ENCODE measurements at places on chromosomes 4 and X. TPM values are rescaled to one million over a fixed set of nuclear protein-coding genes. Genes with fewer than 3 reads are reported as not detected.

The CC2D2A gene
- not detected for total RNA-seq

The MAGED4 gene
- 1.9 TPM for total RNA-seq

The RRAGB gene
- total RNA-seq: 8.3 TPM

The CCDC149 gene
- not detected for total RNA-seq

The GAGE12F gene
- not detected for total RNA-seq

The ARX gene
- not detected for total RNA-seq

The PDE5A gene
- not detected for total RNA-seq

The PLAC1 gene
- total RNA-seq: not detected

The P2RY4 gene
- total RNA-seq: 0.45 TPM

The SMPX gene
- total RNA-seq: not detected

The MAGEA2 gene
- not detected for total RNA-seq

The SOD3 gene
- not detected for total RNA-seq

The TBX22 gene
- not detected for total RNA-seq

The PAGE1 gene
- total RNA-seq: not detected

The RNF175 gene
- not detected for total RNA-seq

The ARSJ gene
- not detected for total RNA-seq

The PWWP3B gene
- not detected for total RNA-seq

The TBC1D9 gene
- total RNA-seq: not detected

The NAP1L5 gene
- 4.8 TPM for total RNA-seq

The VCX gene
- not detected for total RNA-seq

The OTOP1 gene
- total RNA-seq: not detected

The SUPT20HL2 gene
- total RNA-seq: not detected

The P2RY8 gene
- 65.5 TPM for total RNA-seq

The RPS6KA3 gene
- total RNA-seq: 80.2 TPM

The HSD17B13 gene
- 0.16 TPM for total RNA-seq

The REELD1 gene
- total RNA-seq: not detected

The F9 gene
- total RNA-seq: not detected

The OCRL gene
- total RNA-seq: 1.0 TPM

The FAM47E gene
- not detected for total RNA-seq

All from activated CD8-positive, alpha-beta T cell treated with anti-CD3 and anti-CD28 coated beads, Interleukin-2, amount 10 ng/mL, durations not matched to agents 7 days and 5 days (primary cell).